ENCODE measurements at places on chromosomes 12 and 14. TPM values are rescaled to one million over a fixed set of nuclear protein-coding genes. Genes with fewer than 3 reads are reported as not detected.

Gene COX8C
- total RNA-seq, result not detected

Gene SLC7A8
- 1.9 TPM for total RNA-seq

Gene GPR137C
- total RNA-seq, result 0.27 TPM

Gene BBOF1
- 0.64 TPM for total RNA-seq

Gene NFATC4
- total RNA-seq, result 0.27 TPM

Gene LRRC10
- total RNA-seq, result not detected

Gene KRT6A
- total RNA-seq, result not detected

Gene PNP
- 241 TPM for total RNA-seq

Gene TSHR
- total RNA-seq, result not detected

DNA sequence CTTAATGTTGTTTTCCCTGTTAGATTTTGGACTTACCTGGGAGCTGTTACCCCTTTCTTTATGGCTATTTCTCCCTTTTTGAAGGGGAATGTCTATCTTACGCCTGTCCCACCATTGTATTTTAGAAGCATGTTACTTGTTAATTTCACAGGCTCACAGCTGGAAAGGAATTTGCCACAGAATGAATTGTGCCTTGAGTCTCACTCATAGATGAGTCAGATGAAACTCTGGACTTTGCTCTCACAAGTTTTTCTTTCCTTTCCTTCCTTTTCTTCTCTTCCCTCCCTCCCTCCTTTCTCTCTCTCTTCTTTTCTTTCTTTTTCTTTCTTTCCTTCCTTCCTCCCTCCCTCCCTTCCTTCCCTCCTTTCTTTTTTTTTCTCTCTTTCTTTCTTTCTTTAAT, 9.3 kb upstream of the ATF7IP start:
- DNase-seq, result no peak

DNA sequence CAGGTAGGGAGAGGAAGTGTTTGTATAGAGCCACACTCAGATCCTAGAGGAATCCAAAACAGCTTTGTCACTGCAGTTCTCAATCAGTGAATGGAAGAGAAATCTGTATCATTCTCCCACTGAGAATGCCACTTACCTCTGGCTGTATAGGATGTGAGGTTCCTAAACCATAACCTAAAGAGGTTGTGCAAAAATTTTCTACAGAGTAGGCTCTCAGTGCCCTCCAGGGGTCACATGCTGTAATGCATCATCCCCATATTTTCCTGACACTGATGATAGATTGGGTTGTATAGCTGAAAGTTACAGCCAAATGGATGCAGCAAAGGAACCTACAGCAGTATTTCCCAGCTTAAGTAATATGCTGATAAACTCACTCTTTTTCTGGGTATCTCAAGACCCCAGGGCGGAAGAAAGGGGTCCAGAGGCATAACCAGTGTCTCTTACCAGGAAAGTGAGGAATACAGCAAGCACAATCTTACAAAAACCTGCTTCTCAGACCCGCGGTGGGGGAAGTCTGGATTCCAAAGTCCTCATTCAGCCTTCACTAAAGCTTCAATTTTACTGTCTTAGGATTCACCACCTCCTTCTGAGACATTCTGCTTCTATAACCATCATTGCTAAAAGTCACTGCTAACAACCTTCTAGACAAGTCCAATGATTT, 3.8 kb downstream of the BCDIN3D start:
- DNase-seq, result no peak

- DNase-seq, result no peak
Measured at GRCh38 chr12:54725233-54725843, 77.2 kb upstream of the DCD start.

DNA sequence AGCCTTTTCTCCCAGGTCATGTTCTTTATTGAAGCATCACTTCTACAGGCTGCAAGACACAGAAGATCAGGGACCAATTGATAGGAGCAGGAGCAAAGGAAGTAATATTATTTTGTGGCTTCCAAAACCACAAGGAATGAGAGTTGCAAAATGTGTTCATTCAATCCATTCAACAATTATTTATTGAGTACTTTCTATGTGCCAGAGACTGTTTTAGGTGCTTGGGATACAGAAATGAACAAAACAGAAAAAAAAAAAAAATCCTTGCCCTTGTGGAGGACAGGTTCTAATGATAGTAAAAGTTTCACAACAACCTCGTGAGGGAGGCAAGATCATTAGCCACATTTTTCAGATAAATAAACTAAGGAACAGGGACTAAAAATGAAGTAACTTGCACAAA, 20.1 kb upstream of the DACT1 start:
- no peak for DNase-seq

- DNase-seq, result no peak
Measured at GRCh38 chr12:14959916-14960496, 1.4 kb downstream of the ARHGDIB start.

- DNase-seq, result no peak
Measured at GRCh38 chr14:97267509-97267908, 470.3 kb downstream of the VRK1 start.

- no peak for DNase-seq
Measured at GRCh38 chr12:124328116-124328515, 33.2 kb downstream of the RFLNA start.

DNA sequence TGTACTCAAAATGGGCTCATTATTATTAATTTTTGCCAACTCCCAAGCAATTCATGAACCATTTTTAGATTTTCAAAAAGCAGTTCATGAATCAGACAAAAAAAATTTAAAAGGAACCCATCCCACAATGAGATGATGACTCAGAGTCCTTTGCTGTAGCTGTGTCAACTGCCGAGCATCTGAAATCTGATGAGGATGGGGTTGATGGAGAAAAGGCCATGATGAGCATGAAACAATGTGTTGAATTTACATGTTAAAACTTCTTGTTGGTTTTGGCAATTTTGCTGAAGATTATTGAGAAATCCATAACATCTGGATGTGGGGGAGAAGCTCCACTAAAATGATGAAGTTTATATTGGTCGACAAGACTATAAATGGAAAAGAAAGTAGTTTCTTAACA, 378.0 kb downstream of the FOXG1 start:
- no peak for DNase-seq

DNA sequence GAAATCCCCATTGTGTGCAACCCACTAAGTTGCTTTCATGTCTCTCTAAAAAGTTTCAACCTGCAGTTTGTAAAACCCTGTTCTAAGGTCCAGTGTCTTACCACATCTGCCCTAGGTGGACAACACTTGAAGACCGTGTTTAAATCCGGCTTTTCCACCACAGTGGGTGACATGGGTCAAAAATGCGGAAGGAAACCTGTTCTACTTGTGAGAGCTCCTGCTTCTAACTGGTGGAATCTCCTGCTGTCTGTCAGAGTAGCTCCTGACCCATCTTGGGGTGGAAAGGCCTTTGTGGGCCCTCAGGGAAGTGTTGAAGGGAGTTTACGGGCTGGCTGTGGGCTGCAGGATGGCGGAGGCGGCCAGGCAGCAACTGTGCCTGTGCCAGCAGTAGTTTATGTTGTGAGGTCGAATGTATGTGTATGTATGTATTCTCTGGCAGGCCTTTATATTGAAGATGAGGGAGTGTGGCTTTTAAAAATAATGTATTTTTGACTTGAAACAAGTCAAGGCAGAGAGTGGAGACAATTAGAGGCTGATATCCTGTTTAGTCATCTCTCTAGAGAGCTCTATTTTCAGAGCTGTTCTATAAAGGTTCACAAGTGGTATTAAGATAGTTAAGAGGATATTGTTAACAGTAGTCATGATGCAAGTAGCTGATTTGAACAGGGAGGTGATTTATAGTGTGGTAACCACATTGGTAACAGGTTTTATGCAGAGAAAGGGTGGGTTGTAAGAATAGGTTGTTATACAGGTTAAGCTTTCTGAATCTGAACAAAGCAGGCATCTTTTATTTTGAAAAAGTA, 67.0 kb downstream of the PRKCH start:
- DNase-seq, result peak; percentile 38

DNA sequence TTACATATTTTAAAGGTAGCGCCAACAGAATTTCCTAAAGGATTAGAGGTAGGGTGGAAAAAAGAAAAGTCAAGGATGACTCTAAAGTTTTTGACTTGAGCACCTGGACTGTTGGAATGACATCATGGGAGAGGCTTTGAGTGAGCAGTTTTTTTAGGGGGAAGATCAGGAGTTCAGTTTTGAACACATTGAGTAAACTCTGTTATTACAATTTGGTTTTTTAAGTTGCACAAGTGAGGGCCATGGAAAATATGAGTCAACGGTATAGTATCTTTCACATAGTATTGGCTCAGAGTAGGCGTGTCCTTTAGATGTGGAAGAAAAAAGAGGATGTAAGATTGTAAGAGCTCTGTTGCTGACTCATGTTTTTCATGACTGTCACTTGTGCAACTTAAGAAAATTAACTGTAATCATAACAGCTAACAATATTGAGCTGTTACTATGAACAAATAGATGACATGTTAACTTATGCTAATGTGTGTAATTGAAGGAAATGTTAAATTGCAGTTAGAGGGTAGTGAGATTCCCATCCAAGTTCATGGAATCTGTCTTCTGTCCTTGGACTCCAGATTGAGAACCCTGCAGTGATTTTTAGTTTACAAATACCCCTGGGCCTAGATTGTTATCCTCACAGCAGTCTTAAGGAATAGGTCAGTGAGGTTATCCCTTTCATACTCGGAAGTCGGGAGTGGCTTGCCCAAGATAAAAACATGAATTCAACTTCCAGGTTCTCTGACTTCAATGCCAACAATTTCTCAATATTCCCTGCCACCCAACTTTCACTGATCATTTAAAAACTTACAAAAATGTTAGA, 48.2 kb upstream of the ATP2B1 start:
- DNase-seq, result no peak

GRCh38 chr12:120119271-120119973, 2.9 kb upstream of the RAB35 start:
- DNase-seq, result no peak

DNA sequence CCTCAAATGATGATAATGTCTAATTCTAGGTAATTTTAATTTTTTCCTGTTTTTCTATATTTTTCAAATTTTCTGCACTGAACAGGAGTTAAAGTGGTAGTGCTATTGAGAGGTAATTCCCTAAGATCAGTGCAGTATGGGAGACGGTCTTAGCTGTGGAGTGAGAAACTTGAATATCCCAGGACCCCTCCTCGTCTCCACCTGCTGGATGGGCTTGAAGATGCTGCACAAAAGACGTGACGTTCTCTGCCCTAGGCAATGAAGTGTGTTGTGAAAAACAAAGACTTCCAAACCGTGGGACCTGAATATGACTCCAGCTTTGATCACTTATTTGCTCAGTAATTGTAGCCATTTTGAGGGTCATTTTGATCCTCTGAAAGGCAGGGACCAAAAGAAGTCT, 298.1 kb downstream of the VRK1 start:
- no peak for DNase-seq

DNA sequence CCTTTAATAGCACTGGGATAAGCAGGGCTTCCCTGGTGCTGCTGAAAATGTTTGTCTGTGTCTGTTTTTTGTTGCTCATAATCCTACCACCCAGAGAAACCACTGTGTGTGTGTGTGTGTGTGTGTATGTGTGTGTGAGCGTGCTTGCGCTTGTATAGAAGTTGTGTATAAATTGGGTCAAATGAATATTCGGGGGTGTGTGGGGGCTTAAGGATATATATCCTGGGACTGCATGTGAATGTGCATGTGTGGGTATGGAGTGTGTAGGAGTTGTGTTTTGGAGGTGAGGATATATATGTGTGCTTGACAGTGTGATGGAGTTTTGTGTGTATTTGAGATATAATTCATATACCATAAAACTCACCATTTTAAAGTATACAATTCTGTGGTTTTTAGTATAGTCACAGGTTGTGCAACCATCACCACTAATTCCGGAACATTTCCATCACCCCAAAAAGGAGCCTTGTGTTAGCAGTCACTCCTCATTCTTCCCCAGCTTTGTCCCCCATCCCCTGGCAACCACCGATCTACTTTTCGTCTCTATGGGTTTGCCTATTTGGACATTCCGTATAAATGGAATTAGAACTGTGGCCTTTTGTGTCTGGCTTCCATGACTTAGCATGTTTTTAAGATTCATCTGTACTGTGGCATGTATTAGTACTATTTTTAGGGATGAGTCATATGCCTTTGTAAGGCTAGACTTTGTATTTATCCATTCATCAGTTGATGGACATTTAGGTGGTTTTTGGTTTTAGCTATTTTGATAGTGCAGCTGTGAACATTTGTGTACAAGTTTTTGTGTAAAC, 25.6 kb downstream of the TCTN1 start:
- no peak for DNase-seq

DNA sequence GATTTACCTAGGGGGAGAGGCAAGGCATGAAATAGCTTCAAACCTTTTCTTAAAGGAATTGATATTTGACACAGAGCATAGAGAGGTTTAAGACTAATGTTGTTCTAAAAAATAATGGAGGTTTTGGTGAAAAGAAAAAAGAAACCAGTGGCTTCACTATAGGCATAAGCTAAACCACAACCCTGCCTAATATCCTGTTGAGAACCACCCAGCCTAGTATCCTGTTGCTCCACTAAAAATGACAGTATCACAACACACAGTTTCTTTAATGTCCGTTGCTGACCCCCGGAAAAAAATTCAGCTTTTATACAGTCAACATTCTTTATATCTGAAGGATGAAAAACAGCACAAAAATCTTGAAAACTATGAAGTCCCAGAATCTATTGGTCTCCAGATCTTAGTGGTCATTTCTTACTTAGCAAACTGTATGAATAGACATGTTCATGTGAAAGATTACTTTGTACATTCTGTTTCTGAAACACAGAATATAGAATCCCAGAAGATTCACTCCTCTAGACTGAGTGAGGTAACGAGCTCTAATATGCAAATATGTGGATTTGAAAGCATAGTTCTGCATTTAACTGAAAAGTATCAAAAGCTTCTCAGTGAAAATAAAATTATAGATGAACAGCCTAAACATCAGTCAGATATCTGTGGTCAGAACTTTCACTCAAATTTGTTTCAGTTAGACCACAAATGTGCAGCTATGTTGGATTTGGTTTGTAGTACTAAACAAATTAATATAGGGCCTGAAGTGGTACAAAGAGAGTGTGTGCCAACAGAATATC, 40.5 kb downstream of the GALC start:
- DNase-seq, result no peak

GRCh38 chr12:114682106-114682784, 1.7 kb downstream of the TBX3 start:
- no peak for DNase-seq

- DNase-seq, result no peak
Measured at GRCh38 chr12:3273409-3273853, 196.3 kb downstream of the TSPAN9 start.

- no peak for DNase-seq
Measured at GRCh38 chr12:17197971-17198370, 592.0 kb upstream of the LMO3 start.

All from activated naive CD4-positive, alpha-beta T cell treated with anti-CD3 and anti-CD28 coated beads, Interleukin-2, amount 50 U/mL, for 72 hours (primary cell).